ENCODE measurements at places on chromosomes 5 and 9.

GRCh38 chr5:141040093-141040770 lies 10.9 kb upstream of the PCDHB1 start:
- no peak for DNase-seq

DNA sequence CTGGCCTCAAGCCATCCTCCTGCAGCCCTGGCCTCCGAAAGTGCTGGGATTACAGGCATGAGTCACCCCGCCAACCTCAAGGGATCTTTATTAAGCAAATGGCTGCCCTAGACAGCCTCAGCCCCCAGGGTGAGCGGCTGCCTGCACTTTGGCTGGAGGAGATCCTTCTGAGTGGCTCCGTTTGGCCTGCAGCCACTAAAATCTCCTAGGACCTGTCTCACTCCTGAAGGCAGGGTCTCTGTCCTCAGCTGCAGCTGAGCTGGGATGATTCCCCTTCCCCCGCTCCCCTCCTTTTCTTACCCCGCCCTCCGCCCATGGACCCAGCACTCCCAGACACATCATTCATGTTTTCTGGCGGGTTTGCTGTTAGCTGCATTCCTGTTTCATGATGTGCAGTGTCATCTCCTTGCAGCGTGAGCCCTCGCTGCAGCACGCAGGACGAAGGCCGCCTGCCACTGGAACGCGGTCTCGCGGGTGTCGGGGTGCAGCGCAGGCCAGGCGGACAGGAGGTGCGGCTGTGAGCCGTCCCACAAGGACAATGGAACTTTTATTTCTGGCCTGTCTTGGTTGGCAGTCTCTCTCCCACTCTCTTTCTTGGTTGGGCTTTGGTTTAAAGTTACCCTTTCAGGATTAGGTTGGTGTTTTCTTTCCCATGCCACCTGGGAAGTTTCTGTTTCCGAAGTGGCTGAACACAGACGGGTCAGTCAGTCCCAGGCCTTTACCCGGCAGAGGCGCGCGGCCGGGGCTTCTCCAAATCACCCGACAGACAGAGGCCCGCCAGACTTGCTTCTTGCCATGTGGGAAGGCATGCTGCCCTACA lies 137.1 kb downstream of the FOXD1 start:
- no peak for DNase-seq

GRCh38 chr9:92746567-92747458 lies 17.8 kb downstream of the BICD2 start:
- DNase-seq: no peak

DNA sequence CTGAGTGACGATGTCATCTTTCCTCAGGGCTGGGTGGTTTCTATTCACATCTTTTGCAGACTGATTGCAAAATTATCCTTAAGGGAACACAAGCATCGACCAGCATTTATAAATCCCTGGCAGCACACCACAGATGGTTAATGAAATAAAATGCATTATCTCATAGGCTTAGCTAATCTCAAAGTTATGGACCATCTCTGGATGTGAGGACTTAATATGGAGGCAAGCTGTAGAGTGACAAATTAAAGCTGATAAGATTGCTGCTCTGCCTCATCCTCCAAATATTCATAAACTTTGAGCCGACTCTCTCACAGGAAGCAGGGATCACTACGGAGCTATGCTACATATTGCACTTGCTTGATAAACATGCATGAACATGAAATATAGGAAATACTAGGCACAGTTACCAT lies 663.2 kb upstream of the RGMB start:
- no peak for DNase-seq

DNA sequence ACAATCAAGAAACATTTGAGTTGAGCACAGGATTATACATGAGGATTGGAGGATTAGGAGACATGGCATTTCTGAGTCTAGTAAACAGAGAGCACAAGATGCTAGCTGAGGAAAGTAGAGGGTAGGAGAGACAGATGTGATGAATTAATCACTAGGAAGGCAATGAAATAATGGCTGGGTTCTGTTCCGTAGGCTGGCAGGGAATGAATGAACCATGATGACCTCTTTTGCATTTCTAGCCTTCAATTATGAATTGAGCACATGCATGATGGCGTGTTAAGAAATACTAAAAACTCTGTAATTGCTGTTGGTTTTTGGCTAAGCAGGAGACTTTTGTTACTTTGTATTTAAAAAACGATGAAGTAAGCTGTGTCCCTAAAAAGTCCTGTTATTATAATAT lies 420.0 kb upstream of the TLE4 start:
- no peak for DNase-seq

DNA sequence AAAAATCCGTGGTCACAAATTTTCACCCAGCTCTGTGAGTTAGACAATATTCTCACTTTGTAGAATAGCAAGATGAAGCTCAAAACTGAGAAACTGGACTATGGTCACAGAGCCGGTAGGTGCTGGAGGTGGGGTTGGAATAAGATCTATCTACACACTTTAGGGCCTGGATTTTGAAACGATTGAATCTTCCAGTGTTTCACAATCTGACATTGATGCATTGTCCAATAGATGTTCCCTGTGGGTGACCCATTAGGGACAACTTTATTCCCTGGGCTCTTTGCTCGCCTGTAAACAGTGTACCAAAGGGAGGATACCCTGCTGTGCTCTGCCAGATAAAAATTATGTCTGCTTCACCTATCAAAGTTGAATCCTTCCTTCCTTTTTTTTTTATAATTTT lies 145.4 kb upstream of the MPDZ start:
- DNase-seq: no peak

- DNase-seq: no peak
Observed at GRCh38 chr9:68643901-68644809, 60.9 kb upstream of the PIP5K1B start.

DNA sequence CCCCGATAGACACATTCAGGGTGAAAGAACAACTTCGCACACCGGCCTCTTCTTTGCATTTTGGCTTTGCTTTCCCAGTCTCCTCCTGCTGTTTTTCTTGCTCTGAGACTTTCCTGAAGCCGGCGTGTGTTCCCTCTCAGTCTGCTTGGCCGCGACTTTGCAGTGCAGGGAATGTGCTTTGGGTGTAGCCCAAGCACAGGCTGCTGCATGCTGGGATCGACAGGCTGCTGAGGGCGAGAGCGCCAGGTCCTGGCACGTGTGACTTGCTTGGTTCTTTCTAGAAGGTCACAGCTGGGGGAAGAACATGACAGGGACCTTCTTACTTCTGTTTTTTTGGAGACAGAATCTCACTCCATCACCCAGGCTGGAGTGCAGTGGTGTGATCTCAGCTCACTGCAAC lies 40.6 kb downstream of the TENT4A start:
- no peak for DNase-seq

- no peak for DNase-seq
Observed at GRCh38 chr5:172504701-172505402, 50.5 kb upstream of the SH3PXD2B start.

GRCh38 chr5:173498286-173498685 lies 118.2 kb downstream of the BOD1 start:
- DNase-seq: no peak

Measured in activated naive CD8-positive, alpha-beta T cell treated with anti-CD3 and anti-CD28 coated beads for 36 hours (primary cell).